ENCODE measurements at places on chromosomes 7 and 10. TPM values are rescaled to one million over a fixed set of nuclear protein-coding genes. Genes with fewer than 3 reads are reported as not detected.

The FAM13C gene
- 2.5 TPM for total RNA-seq

The ITIH5 gene
- 5.3 TPM for total RNA-seq

The OR13A1 gene
- not detected for total RNA-seq

DNA sequence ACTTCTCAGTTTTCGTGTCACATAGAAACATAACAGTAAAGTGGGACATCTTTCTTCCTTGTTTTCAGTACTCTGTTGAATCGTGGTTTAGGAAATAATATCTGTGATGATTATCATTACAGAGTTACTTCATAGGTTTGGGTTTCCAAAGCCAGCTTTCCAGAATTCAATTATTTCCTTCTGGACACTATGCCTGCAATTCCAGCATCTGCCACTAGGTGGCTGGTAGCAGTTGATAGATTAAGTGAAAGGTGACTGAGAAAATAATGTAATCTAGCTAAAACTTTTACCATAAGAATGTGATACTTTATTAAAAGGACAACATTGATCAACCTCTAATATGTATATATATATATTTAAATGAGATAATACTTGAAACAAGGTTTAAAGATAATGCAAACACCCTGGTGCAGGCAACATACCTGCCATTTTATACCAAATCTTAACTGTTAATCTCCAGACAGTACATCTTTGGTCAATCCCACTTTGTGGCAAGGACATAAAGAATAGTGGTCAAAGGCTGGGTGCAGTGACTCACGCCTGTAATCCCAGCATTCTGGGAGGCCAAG lies 102.6 kb downstream of the SH3PXD2A start:
- H3K27me3 ChIP-seq: no peaks in the 10 kb centered on the region
- H3K4me1 ChIP-seq: no peaks in the 10 kb centered on the region
- no peak overlapping the region for H3K27ac ChIP-seq
- DNase-seq: peak; percentile 69
- no peaks in the 10 kb centered on the region for H3K36me3 ChIP-seq

GRCh38 chr10:49735161-49735560 lies 27.0 kb downstream of the OGDHL start:
- peak; percentile 52 for DNase-seq
- no peak overlapping the region for H3K4me3 ChIP-seq
- H3K27ac ChIP-seq: no peak overlapping the region
- H3K36me3 ChIP-seq: no peaks in the 10 kb centered on the region
- no peaks in the 10 kb centered on the region for H3K27me3 ChIP-seq
- H3K4me1 ChIP-seq: no peaks in the 10 kb centered on the region

GRCh38 chr7:48052748-48053147 lies 17.4 kb downstream of the C7orf57 start:
- no peak for DNase-seq
- H3K4me3 ChIP-seq: no peak overlapping the region
- no peaks in the 10 kb centered on the region for H3K4me1 ChIP-seq

DNA sequence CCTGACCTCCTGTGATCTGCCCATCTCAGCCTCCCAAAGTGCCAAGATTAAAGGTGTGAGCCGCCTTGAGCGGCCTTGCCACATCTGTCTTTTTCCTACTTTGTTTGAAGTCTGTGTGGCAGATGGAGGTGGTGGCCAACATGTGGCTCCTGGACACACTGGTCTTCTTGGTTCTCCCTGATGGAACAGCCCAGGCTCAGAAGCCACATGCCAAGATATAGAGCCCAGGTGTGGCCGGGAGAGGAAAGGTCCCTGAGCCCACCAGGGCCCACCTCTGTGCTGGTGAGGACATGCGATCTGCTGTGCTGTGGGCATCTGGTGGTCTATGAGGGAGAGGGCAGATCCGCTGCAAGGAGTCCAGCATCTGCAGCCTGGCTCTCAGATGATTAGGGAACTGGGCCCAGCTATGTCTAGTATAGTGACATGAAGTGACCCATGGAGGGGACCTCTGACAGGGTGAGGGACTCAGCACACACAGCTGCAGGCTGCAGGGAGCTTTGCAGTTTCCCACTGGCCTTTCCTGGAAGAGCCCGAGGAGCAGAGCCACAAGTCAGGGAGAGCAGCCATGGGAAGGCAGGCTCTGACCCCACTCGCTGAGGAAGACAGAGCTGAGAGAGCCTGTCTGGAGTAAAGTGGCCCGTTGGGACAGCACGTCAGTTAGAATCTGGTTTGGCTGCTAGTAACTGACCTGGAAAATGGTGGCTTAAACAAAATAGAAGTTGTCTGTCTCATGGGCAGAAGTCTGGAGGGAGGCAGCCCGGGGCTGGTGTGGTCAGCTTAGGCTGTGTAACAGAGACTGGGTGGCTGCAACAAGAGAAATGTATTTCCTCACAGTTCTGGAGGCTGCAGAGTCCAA lies 25.9 kb downstream of the ADCY1 start:
- H3K36me3 ChIP-seq: no peaks in the 10 kb centered on the region
- no peaks in the 10 kb centered on the region for H3K27me3 ChIP-seq
- H3K4me3 ChIP-seq: no peak overlapping the region
- H3K27ac ChIP-seq: no peak overlapping the region

- H3K27me3 ChIP-seq: no peaks in the 10 kb centered on the region
- no peak overlapping the region for H3K27ac ChIP-seq
- H3K4me1 ChIP-seq: peaks cover 11% of the 10 kb centered on the region
- H3K36me3 ChIP-seq: no peaks in the 10 kb centered on the region
- H3K4me3 ChIP-seq: no peak overlapping the region
Observed at GRCh38 chr7:30877015-30877769, 34.5 kb upstream of the AQP1 start.
